ENCODE measurements at places on chromosomes 2 and 18.
A peak's percentile ranks its signal among the peaks of the same experiment; 100 is the strongest.

DNA sequence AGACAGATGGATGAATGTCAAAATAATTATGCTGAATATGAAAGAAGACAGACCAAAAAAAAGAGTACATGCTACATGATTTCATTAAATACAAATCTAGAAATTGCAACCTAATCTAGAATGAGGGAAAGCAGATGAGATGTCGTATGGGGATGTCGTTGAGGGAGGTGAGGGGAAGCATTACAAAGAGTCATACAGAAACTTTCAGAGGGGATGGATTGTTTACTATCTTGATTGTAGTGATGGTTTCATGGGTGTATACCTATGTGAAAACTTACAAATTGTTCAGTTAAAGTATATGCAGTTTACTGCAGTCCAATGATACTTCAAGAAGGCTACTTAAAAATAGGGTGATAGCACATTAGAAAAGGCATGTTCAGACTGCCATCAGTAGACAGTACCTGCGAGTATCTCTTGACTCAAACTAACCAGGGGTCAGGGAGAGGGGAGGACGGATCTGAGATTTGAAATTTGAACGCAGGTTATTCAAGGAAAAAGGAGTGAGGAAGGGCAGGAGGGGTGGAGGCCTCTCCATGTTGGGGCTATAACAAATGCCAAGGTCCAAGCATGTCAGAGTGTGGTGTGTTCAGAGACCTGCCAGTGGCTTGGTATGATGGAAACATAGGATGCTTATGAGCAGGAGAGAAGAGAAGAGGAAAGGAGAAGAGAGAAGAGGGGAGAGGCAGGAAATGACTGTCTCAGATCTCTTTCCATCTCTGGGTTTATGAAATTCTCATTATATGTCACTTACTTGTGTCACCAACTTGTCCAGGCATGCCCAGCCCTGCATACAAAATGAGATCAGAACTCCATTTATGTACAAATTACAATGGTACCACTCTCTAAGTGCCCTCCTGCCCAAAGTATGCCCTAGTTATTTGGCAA lies 257.3 kb upstream of the CXCR4 start:
- DNase-seq = no peak

DNA sequence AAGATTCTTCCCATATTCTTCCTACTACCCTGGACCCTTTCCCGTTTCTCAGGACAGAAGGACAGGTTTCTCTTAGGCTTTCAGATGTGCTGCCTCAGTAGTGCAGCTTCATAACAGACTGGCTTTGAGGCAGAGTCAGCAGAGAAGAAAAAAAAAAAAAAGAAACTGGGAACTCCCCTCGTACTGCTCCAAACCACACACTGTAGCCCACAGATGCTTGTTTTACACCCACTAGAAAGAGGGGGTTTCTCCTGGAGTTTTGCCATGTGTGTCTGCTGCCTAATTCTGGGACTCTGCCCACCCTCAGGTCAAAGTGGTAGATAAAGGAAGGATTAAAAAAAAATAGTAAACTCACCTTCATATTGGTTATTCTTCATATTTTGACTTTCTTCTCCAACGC lies 95.9 kb downstream of the NCOA1 start:
- peak; percentile 11 for DNase-seq

- DNase-seq = no peak
Observed at GRCh38 chr2:985317-985898, 34.8 kb downstream of the SNTG2 start.

DNA sequence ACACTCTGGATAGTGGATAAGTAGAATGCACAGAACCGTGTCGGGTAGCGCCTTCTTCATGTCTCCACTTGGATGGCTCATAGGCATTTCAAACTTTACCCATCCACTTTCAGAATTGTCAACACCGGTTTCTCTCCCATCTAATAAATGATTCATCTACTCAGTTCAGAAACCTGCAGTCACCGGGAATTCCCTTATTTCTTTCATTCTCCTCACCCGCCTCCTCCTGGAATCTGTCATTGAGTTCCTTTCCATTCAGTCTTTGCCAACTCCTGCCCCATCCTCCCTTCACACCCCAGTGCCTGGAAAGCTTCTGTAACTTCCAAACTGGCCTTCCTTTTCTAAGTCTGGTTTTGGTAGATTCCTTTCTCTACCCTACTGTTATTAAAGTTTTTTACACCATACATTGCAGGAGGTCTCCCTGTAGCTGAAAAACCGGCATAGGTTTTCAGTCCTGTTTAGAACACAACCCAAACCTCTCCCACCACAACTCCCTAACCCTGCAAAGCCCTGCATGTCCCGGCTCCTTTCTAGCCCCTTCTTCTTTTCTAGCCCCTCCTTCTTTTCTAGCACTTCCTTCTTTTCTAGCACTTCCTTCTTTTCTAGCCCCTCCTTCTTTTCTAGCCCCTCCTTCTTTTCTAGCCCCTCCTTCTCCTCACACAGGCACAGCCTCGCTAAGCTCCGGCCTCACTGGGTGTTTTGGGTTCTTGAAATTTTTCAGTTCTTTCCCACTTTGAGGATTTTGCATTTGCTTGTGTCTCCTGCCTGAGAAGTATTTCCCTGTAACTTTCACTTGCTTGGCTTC lies 133.9 kb upstream of the KLHL14 start:
- DNase-seq = no peak

DNA sequence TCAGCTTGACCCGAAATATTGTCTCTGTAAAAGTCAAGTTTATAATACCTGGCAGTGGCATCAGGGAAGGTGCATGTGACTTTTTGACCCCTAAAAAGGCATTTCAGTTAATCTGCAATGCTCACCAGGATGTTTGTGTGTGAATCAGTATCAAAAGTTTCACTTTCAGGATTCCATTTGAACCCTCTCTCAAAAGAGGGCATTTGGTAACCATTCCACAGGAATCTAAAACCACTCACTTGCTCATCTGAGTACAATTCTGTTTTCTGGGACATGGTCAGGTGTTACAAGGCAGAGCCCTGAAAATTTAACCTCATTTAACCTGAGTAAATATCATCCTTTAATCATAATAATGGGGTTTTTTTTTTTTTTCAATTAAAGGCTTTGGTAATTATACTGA lies 77.9 kb upstream of the KLF7 start:
- no peak for DNase-seq

GRCh38 chr2:71460595-71461303 lies 7.4 kb downstream of the DYSF start:
- no peak for DNase-seq

- DNase-seq = no peak
Observed at GRCh38 chr2:196275646-196276352, 104.4 kb upstream of the STK17B start.

DNA sequence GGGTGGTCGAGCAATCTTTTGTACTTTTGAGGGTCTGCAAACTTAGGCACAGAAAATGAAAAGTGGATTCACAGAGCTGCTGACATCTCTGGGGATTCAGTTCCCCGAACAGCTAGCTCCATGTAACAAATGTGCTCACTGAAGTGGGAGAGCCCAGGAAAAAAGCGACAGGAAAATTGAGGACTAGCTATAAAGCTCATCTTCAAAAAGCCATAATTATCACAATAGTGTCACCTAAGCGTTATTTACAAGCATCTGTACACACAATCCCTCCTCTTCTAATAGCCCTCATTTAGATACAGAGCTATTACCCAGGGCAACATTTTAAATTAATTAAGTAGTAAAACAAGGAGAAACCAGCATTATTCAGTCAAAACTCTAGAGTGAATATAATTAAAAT lies 36.1 kb downstream of the RNF152 start:
- no peak for DNase-seq

All from CD4-positive, alpha-beta T cell treated with Interleukin-15 for 4 hours (primary cell).